ENCODE measurements at places on chromosomes 1 and 21.

- DNase-seq = peak; percentile 12
Measured at GRCh38 chr1:59697150-59697800, 117.5 kb upstream of the HOOK1 start.

DNA sequence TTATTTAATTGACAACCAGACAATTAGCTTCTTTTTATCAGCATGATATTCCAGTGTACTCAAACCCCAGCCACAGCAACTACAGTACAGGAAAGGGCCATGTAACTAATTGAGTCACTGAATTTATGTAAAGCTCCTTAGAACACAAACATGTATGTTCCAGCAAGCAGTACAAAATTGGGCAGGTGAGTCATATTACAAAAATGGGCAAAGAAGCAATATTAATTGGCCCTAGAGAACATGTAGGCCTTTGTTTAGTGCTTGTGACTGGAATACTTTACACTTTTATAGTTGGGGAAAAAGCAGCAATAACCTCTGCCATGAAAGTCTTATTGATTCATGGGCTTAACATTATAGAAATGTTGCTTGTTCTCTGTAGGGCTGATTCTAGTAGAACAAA is 31.8 kb downstream of the CLEC20A start:
- DNase-seq = no peak

DNA sequence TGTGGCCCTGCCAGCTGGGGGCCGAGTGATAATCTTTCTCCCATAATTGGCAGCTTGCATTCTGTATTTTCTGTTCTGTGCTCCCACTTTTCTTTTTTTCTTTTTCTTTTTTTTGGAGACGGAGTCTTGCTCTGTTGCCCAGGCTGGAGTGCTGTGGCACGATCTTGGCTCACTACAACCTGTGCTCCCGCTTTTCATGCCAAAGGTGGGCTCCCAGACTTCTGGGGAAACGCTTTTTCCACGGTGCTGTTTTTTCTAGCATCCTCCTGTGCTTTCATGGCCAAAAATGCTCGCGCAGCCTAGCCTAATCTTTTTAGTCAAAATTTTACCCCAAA is 585 bp upstream of the AHCTF1 start:
- DNase-seq = no peak

DNA sequence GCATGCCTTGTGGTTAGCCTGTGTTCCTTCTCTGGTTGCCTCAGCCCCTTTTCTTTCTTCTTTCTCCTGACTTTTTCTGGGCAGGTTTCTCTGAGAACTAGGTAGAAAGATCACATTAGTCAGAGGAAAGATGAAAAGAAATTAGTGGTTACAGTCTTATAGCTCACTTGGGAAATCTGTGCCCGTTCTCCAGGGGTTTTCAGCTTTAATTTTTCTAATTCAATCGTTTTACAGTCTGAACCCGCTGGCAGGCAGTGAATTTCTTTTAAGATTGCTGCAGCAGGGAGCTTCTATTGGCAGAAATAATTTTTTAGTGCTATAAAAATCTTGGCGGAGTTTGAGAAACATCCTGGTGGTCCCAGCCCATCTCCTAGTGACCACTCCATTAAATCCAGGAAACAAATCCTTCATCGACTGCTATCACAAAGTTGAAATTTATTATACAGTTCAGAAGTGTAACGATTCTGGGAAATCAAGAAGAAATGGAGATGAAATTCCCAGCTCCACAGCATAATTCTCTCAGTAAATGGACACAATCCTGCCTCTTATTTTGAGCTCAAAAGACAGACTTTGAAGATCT is 113.1 kb downstream of the PCP4 start:
- DNase-seq = no peak

DNA sequence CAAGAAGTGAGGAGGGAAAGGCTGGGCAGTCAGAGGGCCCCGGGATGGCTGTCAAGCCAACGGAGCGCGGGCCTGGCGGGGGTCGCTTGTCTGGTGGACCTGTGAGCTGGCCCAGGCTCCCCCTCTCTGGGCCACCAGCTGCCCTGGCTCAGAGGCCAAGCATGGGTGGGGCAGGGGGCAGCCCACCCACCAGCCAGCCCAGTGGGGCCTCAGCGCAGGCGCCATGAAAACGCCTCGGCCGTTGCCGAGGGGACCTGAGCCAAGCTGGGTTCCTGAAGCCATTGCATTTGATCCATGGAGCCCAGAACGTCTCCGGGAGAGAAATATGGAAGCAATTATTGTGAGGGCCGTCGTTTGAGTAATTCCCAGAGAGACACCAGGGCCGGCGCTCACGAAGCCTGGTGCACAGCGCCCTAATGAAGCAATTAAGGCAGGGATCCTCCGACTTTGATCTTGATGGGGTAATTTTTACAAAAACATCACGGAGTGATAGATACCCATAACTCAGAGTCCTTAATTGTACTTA is 90.5 kb upstream of the TTC34 start:
- DNase-seq = no peak

- DNase-seq = no peak
Measured at GRCh38 chr1:65694933-65695332, 97.8 kb upstream of the PDE4B start.

GRCh38 chr1:187715483-187715882 is 886.7 kb downstream of the PLA2G4A start:
- DNase-seq = no peak

- DNase-seq = no peak
Measured at GRCh38 chr1:209667708-209668107, 7.5 kb upstream of the G0S2 start.

DNA sequence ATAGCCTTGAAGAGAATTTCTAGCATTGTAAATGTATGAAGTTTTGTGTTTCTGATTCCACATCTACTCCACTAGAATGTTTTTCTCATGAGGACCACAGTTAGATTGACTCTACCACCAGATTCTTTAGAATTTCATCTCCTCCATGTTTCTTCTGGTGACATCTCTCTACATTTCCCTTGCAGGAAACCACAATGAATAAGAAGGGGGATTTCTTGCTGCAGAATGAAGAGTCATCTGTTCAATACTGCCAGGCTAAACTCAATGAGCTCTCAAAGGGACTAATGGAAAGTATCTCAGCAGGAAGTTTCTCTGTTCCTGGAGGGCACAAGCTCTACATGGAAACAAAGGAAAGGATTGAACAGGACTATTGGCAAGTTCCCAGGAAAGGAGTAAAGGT is 18.6 kb downstream of the GBP6 start:
- no peak for DNase-seq

DNA sequence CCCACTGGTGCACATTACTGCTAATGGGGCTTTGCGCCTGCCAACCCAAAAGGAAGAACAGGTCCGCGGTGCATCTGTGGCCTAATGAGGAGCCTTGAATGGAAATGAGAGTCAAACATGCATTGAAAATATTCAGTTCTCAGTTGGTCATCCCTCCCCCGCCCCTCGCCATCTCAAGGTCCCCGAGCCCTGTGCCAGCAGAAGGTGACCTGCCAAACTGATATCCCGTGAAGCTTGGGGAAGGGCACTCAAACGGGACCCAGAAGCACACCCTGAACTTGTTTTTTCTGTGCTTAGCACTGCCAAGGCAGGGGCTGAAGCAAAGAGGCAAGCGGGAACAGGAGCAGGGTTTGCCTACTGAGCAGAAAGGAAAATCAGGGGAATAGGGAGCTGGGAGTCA is 67.9 kb upstream of the ZNF648 start:
- no peak for DNase-seq

DNA sequence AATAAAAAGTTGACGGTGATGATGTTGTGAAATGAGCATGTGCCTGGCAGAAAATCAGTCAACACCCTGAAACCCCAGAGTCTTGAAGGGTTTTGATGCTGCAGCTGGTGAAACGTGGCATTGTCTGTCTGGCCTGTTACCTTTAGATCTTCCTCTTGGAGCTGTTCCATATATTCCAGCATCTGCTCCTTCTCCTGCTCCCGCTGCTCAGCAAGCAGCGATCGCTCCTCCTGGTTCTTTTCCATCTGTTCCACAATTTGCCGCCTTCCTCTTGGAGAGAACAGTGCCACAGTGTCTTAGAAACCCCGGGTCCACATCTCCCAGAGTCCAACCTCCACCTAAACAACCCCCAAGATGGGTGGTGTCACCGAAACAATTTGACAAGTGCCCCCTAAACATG is 15.7 kb downstream of the CFAP45 start:
- no peak for DNase-seq

GRCh38 chr1:102500758-102501157 is 504.0 kb upstream of the OLFM3 start:
- DNase-seq = no peak

DNA sequence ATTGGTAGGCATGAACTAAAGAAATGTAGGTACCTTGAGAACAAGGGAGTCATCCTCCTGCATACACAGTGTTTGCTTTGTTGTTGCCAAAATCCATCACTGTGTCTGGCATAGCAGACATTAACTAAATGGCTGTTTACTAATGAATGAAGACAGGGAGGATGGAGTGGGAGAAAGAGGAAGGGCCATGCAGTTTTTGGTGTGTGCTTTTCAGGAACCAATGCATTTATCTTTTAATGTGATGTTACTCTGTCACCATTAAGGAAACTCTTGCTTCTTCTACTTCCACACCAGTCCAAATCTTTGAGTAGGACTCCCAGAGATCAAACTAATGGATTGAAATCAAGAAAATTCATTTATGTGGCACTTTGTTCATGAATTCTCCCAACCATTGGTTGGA is 55.6 kb upstream of the DUSP10 start:
- DNase-seq = no peak

DNA sequence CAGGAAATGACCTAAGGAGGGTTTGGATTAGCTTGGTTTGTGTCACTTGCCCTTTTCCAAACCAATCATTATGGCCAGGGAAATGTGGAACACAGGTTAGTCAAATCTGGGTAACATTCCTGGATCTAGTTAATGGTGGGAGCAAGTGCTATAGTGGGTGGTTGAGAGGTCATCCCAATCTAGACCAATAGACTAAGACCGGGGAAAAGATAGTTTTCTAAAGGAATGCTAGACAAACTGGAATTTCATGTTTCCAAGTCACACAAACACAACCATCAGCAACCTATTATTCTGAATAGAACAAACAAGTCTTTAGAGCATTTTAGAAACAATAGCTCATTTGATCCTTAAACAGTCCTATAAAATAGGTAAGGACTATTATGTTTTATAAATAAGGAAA is 4.3 kb upstream of the MAN1A2 start:
- DNase-seq = no peak

DNA sequence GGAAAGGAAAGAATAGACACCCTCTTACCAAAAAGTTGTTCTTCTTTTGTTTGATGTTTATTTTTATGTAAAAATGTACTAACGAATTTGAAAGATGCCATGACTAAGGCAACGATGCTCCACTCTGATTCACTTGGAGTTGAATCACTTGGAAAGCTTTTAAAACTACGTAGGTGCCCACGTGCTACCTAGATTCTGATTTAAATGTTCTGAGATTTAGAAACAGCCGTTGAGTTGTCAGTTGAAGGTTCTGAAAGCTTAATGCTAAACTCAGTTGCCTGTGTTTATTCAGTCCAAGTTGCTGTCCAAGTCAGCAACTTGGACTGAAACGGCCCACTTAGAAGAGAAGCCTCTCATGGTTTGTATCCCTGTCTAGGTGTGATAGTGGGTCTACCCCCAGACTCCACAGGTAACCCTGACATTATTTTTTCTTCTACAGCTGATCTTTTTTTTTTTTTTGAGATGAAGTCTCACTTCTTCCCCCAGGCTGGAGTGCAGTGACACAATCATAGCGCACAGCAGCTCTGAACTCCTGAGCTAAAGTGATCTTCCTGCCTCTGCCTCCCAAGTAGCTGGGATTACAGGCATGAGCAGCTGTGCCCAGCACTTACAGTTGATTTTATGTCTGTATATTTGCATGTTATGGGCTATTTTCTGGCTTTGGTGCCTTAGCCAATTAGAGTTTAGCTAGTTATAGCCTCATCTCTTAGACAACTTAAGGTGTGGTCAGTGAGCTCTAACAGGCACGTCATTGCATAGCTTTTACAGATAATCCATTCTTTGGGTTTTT is 1.4 kb upstream of the VAMP4 start:
- no peak for DNase-seq

DNA sequence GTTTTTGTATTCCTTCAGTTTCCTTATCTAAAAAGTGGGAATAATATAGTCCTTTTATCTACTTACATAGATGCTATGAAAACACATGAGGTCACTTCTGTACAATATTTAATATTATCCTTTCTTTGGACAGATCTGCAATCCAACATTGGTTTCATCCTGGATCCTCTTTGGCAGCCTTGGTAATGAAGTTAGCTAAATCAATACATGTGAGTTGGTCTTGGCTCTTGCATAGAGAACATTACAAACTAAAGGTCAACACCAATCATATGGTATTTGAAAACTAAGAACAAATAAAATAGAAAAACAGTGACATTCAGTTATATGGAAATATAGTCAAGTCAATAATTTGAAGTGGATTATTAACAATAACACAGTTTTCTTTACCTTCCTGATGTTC is 3.2 kb upstream of the EDEM3 start:
- DNase-seq = no peak

- DNase-seq = peak; percentile 15
Measured at GRCh38 chr1:183227422-183228346, 41.6 kb downstream of the LAMC2 start.

GRCh38 chr1:205436776-205437410 is 15.0 kb upstream of the LEMD1 start:
- no peak for DNase-seq

DNA sequence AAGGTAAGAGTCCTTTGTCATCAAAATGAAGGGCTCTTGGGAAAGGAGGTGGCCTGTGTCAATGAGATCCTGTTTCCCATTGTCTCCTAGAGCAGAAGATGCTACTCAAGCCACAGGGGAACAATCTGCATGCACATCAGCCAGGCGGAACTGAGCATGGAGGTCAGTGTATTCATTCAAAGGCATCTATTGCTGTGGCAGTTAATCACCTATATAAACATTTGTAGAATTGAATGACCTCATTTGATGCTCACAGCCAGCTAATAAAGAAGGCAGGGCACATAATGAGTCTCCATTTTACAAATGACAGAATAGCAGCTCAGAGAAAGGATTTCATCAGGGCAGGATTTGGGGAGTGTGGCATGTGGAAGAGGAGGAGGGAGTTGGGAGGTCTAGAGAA is 5.7 kb upstream of the FYB2 start:
- DNase-seq = no peak

All from T-cell (primary cell).